Tracheal epithelial cell (primary cell): ENCODE measurements at places on chromosomes 6 and 20. TPM values are rescaled to one million over a fixed set of nuclear protein-coding genes. Genes with fewer than 3 reads are reported as not detected.

COL11A2 gene
- 0.24 and 0.43 TPM in 2 replicates for total RNA-seq

SGK2 gene
- total RNA-seq, result 0.21 and 1.4 TPM in 2 replicates

TRIM31 gene
- total RNA-seq, result 0.21 TPM in 1 of 2 replicates, not detected in the other

GSTA3 gene
- not detected in 2 replicates for total RNA-seq

CLPSL1 gene
- not detected in 2 replicates for total RNA-seq

KCNS1 gene
- 1.1 and 3.9 TPM in 2 replicates for total RNA-seq

TSHZ2 gene
- total RNA-seq, result 2.2 and 4.3 TPM in 2 replicates

SEL1L2 gene
- not detected in 2 replicates for total RNA-seq

FOXA2 gene
- total RNA-seq, result 4.8 and 8.1 TPM in 2 replicates

HDGFL1 gene
- not detected in 2 replicates for total RNA-seq

LHFPL5 gene
- not detected in 2 replicates for total RNA-seq

RRAGD gene
- total RNA-seq, result 5.5 and 15.4 TPM in 2 replicates

PROKR2 gene
- total RNA-seq, result not detected in 2 replicates

KIF13A gene
- total RNA-seq, result 28.9 and 36.0 TPM in 2 replicates

RIPK1 gene
- total RNA-seq, result 11.7 and 18.1 TPM in 2 replicates

C6orf120 gene
- 19.0 and 28.8 TPM in 2 replicates for total RNA-seq

COL9A1 gene
- total RNA-seq, result under 0.01 TPM in 1 of 2 replicates, not detected in the other

CRISP2 gene
- not detected in 2 replicates for total RNA-seq

SYCP2 gene
- total RNA-seq, result 0.43 and 0.48 TPM in 2 replicates

TREML2 gene
- total RNA-seq, result not detected in 2 replicates

YWHAB gene
- 65.1 and 69.3 TPM in 2 replicates for total RNA-seq
